ENCODE measurements at places on chromosomes 6 and 20.

- DNase-seq: no peak
Measured at GRCh38 chr6:163120223-163120622, 294.3 kb upstream of the QKI start.

GRCh38 chr20:63957004-63957689, 931 bp upstream of the UCKL1 start:
- peak; percentile 75 for DNase-seq

- no peak for DNase-seq
Measured at GRCh38 chr6:111580826-111581505, 24.7 kb downstream of the TRAF3IP2 start.

DNA sequence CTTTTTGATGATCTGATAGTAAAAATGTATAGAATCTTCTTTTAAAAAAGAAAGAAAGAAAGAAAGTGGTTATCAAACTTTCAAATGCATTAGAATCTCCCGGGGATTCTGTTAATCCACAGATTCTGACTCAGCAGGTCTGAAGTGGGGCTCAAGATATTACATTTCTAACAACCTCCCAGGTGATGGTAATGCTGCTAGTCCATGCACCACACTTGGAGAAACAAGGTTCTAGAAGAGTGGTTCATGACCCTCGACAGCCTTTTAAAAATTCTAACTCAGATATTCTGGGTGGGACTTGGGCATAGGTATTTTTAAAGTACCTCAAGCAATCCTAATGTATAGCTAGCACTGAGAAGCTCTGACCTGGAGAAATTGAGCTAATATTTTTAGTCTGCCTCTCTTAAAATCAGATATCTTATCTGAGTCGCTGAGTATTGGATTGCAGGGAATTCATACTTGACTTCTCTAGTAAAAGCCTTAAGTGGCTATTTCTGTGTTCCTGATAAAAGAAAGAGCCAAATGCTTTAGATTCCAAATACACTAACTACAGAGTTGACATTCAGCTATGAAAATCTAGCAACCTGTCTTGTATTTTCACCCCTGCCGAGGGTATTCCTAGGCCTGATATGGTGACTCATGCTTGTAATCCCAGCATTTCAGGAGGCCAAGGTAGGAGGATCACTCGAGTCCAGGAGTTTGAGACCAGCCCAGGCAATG, 252.4 kb downstream of the PHACTR1 start:
- peak; percentile 17 for DNase-seq

DNA sequence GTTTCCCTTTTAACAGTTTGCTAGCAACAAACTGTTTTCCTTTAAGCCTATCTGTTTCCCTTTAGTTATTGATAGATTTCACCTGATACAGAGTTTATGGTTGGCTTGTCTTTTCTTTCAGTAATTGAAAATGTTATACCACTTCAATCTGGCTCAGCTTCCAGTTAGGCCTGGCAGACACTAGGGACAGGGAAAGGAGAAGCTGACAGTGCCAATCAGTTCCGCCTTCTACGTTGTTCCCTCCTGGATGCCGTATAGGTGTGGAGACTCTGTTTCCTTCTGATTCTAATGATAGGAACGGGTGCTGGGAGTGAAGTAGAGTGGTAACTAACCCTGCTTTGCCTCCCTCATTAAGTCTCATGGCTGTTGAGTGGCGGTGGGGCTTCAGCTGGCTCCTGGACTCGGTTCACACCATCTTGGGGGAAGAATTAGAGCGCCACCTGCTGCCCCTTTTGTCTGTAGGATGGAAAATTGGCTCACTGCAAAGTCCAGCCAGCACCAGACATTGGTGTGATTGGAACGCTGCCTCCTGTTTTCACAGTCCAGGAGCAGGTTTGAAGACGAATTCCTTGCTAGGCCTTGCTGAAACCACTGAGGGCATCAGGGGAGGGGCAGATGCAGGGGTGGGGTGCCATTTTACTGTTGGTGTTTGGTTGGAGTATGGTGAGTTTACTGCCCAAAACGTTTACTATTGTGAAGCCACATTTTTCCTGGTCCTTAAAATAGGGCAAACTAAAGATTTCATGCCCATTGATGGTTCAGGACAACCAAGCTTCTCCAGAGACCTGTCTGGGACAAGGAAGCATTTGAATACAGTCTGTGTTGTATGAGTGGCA, 1729.5 kb downstream of the GRIK2 start:
- peak; percentile 54 for DNase-seq

- no peak for DNase-seq
Measured at GRCh38 chr6:129516005-129516404, 194.0 kb downstream of the ARHGAP18 start.

DNA sequence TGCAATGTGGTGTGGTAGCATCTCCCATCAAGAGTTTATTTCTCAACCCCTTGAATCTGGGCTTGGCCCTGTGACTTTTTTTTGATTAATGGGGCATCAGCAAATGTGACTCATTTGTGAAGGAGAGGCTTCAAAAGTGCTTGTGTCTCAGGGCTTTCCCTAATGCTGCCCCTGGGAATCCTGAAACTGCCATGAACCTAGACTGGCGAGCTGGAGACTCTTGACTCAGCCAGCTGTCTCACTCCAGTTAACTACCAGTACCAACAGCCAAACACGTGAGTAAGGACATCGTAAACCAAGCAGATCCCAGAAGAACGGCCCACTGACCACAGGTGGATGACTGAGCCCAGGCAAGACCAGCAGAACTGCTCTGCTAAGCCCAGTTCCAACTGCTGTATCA, 72.8 kb upstream of the ADTRP start:
- DNase-seq: no peak

DNA sequence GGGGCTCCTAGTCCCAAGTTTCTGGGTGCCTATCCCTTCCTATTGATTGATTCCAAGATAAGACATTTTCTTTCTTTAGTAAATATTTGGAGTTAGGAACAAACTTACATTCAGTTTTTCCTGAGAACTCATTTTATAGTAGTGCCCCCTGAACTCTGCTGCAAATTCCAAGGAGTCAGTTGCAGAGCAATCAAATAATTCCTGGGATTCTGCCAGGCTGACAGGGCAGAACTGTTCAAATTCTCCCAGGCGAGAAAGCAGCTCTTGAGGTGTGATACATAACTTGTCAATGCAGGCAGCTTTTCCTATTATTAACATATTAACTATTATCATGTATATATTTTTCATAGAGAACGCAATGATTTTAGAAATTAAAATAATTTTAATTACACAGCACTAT, 15.9 kb upstream of the ZBTB24 start:
- DNase-seq: no peak

GRCh38 chr6:144285548-144285797, 338 bp downstream of the UTRN start:
- DNase-seq: no peak

DNA sequence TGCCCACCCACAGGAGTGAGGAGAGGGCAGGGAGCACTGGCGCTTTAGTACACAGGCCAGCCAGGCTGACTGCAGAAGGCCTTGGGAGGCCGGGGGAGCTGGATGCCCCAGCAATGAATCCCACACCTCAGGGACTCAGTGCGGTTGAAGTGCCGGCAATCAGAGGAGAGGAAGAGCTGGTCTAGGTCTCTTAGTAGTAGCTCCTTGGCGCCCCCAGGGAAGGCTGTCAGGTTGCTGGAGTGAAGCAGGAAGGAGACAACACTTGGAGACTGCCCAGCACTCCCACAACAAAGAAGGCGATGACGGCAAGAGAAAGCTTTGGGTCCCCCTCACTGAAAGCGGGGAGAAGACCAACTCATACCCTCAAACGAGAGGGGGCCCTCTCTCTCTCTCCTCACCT, 8.3 kb upstream of the TNXB start:
- DNase-seq: no peak

GRCh38 chr6:108001696-108002231, 43.8 kb upstream of the SEC63 start:
- no peak for DNase-seq

DNA sequence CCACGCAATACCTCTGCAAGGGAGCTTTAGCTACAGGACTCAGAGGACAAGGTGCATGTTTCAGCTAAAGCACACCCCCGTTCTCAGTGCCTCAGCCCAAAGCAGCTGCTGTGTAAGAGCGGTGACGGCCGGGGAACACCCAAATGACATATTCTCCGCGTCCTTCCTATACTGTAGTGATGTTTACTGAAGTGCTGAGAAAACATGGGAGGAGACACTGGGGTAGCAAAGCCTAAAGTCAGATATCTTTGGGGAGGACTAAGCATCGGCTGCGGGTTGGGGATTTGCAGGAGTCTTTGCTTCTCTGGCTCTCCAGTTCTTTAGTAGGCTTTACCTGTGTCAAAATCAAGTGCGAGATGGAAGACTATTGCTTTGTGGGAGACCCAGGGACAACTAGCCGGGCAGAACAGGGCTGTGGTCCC, 1.7 kb downstream of the SLC22A23 start:
- DNase-seq: no peak

GRCh38 chr20:62377615-62378178, 9.2 kb upstream of the RPS21 start:
- no peak for DNase-seq

DNA sequence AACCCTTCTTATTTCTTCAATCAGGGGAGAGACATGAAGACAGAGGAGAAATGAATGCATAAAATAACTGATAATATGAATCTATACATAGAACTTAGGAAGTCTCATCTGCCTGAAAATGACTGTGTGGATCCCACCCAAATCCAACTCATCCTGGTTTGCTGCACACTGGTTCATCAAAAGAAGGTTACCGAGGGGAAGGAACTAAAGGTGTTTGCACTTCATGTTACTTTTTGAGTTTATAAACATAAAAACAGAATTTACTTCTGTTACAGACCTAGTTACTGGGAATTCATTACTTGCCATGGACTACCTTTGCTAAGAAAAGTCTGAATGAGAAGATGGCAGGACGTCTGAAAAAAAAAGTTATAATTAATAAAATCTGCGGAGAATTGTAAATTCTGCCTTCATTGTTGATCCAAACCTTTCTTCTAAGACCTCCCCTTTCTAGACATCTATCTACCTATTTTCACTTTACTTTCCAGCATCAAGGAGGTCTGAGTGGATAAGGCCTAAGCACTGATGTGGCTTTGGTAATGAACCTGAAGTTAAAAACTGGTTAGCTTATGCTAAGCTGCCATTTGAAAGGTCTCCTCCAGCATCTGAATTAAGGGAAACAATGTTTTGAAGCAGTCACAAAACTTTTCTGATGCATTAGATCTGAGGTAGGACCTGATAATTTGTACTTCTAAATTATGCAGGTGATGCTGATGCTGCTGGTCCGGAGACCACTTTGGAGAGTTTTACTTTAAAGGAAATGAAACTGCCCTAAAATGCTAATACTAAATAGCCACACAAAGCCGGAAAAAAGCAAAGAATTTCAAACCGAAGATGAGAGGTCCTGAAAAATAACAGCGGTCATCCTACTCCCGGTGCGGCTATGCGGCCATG, 84.0 kb downstream of the HFE start:
- no peak for DNase-seq

DNA sequence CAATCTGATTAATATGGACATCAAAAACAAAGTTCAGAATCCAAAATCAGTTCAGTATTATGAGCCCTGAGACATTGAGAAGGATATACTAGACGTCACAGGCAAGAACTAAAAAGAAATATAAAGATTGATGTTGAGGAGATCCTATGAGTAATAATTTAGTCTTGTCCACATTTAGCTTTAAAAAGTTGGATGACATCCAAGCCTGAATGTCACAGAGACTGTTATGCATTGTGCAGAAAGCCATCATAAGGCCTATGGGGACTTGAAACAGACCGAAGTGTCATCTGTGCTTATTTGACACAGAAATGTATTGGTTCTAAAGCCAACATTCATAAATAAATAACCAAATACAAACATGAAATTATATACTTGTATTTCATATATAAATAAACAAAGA, 581.8 kb upstream of the MMS22L start:
- DNase-seq: no peak

DNA sequence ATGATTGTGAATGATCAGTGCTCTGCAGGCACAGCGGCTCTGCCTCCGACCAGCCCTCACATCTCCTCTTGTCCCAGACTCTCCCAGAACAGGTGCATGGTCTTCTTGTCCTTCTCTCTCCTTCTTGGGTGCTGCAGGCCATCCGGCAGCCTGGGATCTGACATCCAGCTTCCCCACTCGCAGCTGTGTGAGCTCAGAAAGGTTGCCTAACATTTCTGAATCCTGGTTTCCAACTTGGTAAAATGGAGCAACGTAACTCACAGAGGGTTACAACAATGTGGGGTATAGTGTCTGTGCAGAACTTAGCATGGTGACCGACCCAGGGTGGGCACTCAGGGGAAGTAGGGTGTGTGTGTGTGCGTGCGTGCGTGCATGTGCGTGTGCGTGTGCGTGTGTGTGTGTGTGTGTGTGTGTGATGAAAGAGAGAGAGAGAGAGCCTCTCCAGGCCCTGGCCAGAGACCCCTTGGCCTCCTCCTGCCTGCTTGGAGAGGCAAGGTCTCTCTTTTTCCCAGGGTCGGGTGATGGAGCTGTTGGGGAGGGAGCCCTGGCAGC, 110.1 kb downstream of the SNX5 start:
- DNase-seq: no peak

GRCh38 chr6:90105506-90106170, 191.0 kb downstream of the BACH2 start:
- DNase-seq: no peak

DNA sequence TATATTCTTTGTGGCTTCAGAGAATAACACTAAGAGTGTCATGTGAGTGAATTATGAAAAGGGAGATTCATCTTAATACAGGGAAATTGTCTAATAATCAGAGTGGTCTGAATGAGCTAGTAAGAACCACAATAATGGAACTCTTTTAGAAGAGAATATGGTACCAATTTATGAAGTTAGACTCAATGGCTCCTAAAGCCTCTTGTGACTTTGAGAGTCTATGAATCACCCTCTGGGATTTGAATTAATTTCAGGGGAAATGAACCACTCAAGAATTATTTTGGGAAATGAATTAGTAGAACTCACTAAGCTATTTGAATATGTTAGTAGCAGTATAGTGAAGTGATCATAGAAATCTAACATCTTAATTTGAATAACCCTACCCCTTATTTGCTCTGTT, 14.3 kb downstream of the PCMT1 start:
- no peak for DNase-seq

- DNase-seq: no peak
Measured at GRCh38 chr20:1334761-1335160, 5.8 kb upstream of the SDCBP2 start.

DNA sequence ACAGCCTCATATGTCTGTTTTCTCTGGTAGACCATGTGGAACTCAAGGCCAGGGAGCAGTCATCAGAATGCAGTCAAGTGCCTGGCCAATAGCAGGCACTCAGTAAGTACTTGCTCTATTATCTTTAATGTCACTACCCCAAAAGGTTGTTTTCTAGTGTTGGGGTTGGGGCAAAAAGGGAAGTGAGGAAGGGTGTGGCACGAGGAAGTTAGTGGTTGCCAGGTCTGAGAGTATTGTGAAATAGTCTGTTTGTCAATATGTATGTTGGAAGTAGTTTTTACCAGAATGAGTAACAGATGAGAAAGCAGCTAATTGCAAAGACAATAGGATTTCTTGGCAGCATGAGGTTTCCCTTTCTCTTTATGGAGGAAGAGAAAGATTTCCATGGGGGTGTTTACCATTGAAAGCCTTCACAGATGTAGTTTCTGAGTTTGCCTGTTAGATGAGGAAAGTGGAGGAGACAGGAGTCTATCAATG, 59.5 kb upstream of the ARMH2 start:
- DNase-seq: no peak

- no peak for DNase-seq
Measured at GRCh38 chr20:56438284-56438683, 26.2 kb downstream of the CASS4 start.
